NCI-H524 (cell line): ENCODE measurements at places on chromosomes 7 and 10.

GRCh38 chr10:117927332-117927731 is 119.4 kb downstream of the RAB11FIP2 start:
- no peak for DNase-seq

DNA sequence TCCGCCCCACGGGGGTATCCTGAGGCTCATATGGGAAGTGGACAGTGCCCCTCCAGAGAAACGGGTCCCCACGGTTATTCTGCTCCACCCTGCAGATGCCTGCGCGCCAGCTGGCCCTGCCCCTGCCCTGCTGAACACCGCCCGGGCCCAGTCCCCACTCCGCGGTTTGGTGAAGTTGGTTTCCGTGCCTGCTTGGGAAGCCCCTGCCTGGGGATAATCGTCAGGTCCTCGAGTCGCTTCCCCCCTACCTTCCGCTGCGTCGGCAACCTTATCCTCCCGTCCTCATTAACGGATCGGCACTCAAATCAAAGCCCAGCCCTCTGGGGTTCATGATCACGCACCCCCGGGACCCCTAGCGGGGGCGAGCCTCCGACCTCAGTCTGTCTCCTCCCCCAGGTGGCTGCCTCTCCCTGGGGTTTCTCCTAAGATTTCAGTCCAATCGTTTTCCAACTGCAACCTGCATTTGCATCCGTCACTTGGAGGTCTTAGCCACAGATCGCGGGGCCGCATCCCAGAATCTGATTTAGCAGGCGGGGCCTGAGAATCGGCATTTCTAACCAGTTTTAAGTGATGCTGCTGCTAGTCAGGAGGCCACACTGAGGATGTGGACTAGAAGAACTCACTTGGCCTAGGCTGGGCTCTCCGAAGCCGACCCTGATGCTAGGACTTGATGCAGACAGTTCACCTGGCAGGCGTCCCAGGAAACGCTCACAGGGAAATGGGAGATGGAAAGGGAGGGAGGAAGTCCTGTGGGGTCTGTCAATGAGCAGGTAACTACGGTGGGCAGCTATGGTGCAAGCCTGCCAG is 27.6 kb downstream of the WDR86 start:
- no peak for DNase-seq

GRCh38 chr10:122474131-122474818 is 12.9 kb downstream of the HTRA1 start:
- DNase-seq, result no peak

DNA sequence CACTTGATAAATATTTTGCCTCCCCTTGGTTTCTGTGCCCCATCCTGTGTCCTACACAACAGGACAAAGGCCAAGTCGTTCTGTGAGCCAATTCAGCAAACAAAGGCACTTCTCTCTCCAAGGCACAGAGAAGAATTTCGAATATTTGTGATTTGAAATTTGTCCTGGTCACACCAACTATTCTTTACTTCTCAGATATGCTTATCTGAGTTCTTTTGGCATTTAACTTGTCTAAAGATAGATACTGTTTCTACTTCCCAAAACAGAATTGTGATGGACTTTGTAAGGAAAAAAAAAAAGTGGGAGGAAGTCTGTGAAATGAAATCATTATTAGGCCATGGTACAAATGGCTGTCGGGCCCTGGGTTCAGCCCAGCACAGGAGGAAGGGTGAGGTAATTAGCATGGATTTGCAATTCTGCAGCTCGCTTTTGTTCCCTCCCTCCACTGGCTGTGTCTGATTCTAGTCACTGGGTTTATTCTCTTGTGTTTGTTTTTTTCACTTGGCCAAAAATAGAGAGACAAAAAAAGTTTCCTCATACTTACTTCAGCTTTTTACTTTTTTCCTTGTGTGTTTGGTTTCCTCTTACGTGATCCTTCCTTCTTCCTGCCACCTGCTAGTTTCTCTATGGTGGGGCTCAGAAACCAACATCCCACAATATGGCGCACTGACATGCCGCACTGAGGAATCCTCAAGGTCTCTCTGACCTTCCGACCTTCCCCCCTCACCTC is 108.2 kb upstream of the MKLN1 start:
- no peak for DNase-seq

- no peak for DNase-seq
Measured at GRCh38 chr10:93799155-93799708, 41.5 kb downstream of the LGI1 start.

GRCh38 chr10:18079665-18080295 is 60.4 kb upstream of the CACNB2 start:
- DNase-seq, result no peak

DNA sequence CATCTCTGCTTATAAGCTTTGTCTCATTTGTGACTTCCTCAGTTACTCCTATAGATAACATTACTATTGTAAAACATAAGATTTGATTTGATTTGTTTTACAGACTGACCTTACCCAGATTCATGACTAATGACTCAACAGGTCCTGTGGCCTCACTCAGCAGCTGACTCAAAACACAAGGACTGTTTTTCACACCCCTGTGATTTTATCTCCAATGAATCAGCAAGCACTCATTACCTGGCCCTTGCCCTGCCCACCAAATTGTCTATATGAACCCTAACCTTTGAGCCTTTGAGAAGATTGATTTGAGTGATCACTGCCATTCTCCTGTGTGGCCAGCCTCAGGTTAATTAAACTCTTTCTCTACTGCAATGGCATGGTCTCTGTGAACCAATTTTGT is 1064.6 kb upstream of the LRRTM3 start:
- no peak for DNase-seq

DNA sequence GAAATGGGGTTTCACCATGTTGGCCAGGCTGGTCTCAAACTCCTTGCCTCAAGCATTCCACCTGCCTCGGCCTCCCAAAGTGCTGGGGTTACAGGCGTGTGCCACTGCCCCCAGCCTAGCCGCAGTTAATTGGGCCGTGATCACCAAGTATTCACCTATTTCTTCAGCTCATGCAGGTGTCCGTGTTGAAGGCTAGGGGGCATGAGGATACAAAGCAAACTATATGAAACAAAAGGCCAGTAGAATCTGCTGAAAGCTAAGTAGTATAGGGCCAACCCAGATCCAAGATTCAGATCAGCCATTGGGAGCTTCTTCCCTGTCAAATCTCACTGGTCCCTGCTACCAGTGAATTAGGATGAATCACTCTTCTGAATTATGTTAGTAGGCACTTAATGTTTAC is 73.4 kb downstream of the LRRC4 start:
- no peak for DNase-seq

- DNase-seq, result peak; percentile 56
Measured at GRCh38 chr10:56881218-56881617, 520.2 kb upstream of the ZWINT start.

DNA sequence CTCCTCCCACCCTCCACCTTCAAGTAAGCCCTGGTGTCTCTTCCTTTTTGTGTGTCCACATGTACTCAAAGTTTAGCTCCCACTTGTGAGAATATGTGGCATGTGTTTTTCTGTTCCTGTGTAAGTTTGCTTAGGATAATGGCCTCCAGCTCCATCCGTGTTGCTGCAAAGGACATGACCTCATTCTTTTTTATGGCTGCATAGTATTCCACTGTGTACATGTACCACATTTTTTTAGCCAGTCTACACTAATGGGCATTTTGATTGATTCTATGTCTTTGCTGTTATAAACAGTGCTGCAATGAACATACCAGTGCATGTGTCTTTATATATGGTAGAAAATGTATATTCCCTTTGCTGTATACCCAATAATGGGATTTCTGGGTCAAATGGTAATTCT is 710.9 kb downstream of the CCSER2 start:
- no peak for DNase-seq

- peak; percentile 28 for DNase-seq
Measured at GRCh38 chr7:151060416-151061212, 1.2 kb downstream of the SLC4A2 start.

DNA sequence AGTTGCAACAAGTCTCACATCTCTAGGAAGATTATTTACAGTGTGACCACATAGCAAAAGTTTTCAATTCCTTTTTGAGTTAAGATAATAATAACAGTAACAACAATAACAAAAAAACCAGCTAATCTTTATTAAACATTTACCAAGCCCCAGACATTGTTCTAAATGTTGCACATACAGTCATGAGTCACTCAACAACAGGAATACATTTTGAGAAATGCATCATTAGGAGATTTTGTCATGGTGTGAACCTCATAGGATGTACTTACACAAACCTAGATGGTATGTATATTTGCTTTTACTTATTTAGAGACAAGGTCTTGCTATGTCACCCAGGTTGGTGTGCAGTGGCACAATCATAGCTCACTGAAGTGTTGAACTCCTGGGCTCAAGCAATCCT is 52.0 kb downstream of the SPAM1 start:
- DNase-seq, result no peak

DNA sequence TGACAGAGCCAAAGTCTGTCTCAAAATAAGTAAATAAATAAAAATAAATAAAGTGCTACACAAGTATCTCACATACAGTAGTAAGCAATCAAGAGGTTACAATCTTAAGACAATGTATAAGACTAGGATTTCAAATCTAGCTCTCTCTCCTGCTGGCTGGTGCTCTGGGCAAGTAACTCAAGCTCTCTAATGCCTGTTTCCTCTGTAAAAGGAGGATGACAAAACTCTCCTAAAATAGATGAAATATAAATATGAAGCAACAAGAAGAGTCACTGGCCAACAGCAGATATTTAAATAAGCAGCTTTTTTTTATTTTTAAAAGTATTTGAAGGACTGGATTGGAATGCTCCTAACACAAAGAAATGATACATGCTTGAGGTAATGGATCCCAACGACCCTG is 7.2 kb downstream of the SFMBT2 start:
- no peak for DNase-seq

- DNase-seq, result no peak
Measured at GRCh38 chr10:88041243-88042159, 178.1 kb downstream of the PTEN start.

DNA sequence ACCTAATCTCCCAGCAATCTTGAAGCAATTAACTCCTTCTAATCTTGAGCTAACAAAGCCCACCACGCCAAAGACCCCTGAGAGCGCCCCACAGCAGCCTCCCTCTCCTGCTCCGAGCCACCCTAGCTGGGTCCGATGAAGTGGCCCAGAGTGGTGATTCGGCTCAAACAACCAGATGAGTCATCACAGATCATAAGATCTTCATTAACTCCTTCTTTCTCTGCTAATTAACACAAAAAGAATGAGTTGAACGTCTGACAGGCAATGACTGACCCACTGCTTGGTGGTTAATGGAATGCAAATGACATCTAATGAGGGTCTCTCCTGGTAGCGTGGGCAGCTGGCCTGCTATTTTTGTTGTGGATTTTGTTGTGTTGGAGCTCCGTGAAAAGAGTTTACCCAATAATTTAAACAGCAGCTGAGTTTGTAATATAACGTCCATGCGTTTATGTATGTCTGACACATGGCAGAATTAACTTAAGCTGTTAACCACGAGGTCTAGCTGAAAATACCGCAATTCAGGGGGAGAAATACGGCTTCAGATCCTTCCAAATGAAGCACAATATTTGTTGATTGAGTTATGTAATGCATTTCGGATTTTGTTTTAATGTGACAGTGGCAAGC is 161.4 kb downstream of the RAB11FIP2 start:
- DNase-seq, result no peak

- DNase-seq, result no peak
Measured at GRCh38 chr10:1774796-1775195, 37.5 kb upstream of the ADARB2 start.

DNA sequence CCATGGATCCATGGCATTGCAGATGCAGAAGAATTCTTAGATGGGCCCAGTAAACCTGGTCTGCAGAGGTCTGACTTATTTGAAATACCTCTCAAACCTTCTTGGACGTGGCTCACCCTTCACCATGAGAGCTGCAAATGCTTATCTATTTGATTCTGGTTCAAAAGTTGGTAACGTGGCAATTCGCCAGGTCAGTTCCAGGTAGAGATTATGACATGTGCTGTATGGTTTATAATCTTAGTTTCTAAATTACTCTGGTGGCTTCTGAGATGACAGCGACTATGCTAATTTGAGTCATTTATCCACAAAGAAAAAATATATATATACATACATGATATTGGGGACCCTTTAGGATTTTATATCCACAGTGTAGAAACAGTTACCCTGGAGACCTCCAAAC is 68.8 kb downstream of the NRP1 start:
- DNase-seq, result no peak

- no peak for DNase-seq
Measured at GRCh38 chr10:11899067-11899876, 76.1 kb downstream of the PROSER2 start.

GRCh38 chr10:105559333-105560097 is 918.4 kb downstream of the SORCS3 start:
- no peak for DNase-seq

GRCh38 chr10:117960345-117960935 is 86.3 kb downstream of the RAB11FIP2 start:
- no peak for DNase-seq

GRCh38 chr7:129257168-129257567 is 32.3 kb downstream of the AHCYL2 start:
- no peak for DNase-seq

DNA sequence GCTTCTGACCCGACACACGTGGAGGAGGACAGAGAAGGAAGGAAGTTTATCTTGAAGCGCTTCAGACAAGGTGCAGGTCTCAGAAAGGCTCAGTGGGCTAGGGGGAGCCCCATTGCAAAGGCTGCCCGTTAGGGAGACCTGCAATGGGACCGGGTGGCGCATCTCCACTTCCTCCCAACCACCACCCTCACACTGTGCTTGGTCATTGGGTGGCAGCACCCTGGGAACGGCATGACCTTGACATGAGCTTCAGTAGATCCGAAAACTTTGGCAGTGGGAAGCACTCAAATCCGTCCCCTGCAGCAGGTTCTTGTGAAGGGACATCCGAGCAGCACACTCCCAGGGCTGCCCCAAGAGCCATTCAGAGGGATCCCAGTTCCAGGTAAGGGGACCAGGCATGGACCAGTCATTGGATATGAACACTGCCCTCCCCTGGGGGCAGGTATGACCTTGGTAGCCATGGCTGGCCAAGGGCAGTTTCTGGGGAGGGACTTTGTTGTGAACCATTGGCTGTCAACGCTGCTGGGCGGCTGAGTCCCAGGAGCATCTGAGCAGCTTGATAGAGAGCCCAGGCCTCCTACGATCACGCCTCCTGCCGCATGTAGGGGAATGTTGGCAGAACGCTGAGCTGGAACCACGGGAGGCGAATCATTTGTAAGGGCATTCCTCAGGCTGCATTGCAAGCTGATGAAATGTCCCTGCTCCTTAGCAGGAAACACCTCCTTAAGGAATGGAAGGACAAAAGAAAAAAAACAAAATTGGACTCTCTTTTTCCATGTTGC is 31.7 kb downstream of the GALNTL5 start:
- no peak for DNase-seq

- DNase-seq, result no peak
Measured at GRCh38 chr10:118621304-118621942, 26.0 kb upstream of the PRLHR start.

- DNase-seq, result no peak
Measured at GRCh38 chr7:138417078-138417700, 42.9 kb upstream of the TRIM24 start.

DNA sequence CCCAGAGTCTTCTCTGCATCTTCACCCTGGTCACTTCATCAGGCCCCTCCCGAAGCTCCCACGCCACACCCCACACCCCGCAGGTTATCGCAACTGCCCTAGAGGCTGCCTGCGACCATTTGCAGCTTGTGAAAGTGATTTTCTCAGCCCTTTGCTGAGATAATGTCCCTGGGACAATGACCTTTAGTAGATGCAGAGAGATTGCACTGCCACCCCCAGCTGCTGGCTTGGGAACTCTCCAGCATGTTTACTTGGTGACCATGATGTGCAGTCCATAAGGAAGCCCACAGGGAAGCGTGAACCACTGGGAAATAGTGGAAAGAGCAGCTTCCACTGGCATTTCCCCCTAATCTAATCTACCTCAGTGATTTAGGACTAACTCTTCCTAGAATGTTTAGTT is 97.3 kb downstream of the WNT2 start:
- no peak for DNase-seq
